Stimulated activated CD4-positive, alpha-beta T cell treated with anti-CD3 and anti-CD28 coated beads, Interleukin-2, amount 100 ng/mL, for 48 hours (primary cell): ENCODE measurements at places on chromosomes 6 and 20.

- DNase-seq = no peak
Observed at GRCh38 chr20:61025536-61025935, 226.5 kb upstream of the CDH4 start.

DNA sequence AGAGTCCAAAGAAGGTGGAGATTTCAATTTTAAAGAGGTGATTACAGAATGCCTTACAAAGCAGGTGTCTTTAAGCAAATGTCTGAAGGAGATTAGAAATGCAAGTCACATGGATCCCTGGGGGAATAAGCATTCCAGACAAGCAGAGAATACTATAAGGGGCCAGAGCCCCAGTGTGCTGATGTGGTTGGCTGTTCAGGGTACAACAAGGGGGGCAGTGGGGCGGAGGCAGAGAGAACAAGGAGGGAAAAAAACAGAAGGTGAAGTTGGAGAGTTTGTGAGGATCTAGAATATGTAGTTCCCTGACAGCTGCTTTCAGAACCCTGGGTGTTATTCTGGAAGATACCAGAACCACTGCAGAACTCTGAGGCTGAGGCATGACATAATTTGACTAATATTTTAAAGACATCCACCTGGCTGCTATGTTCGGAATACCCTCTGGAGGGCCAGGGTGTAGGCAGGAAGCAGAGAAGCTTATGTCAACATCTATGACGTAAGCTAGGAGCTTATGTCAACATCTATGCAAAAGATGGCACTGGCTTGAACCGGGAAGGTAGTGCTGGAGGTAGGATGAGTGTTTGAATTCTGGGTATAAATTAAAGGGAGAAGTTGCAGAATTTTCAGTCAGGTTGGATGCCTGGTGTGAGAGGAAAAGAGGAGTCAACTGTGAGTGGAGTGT is 276.3 kb upstream of the AGPAT4 start:
- DNase-seq = no peak

DNA sequence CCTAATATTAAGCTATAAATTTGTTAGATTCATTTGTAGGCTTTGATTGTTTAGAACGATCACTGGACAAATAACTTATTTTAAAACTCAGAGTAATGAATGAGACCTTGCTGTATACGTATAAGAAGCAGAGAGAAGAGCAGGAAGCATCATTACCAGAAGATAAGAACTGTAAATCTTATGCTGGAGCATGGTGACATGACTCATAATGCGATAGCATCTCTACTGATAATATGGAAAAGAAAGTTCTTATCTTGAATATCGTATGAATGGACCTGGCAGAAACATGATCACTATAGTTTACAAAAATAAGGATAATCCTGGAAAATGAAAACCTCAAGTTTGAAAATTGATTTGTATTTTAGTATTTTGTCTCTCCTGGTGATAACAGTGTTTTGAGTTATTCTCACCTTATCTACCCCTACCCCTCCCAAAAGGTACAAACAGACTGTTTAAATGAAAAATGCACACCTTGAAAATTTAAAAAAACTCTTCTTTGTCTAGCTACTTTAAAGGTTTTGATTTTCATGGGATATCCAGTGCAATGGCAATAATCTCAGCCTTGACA is 2.0 kb upstream of the ZSCAN26 start:
- no peak for DNase-seq

DNA sequence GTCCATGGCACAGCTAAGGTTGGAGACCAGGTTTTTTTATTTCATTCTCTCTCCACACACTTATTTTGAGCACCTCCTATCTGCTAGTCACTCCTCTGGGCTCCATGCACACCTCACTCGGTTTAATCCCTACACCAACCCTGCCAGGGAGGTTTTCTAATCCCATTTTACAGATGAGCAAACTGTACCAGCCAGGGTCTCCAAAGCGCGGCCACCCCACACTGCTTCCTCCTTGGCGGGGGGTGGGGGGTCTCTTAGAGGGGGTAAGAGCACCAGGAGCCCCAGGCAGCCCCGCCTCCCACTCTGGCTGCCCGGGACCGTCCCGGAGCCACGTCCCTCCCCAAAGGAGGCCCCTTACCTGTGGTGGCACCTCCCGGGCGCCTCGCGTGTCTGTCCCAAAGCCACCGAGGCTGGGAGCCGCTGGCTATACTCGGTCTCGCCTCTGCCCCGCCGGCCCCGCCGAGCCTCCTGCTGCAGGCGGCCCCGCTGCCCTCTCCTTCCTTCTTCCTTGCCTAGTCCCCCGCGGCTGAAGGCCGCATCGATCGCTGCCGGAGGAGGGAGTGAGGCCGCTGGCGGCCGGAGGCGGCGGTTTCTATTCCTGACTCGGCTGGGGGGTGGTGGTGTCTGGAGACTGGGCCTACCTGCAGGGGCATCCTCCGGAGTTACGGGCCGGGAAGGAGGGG is at the start of gene KCNS1:
Gene KCNS1 (minus strand): TSS at position 565 of the 683 bp plus-strand sequence. CDS start 1,891 bp downstream, outside the sequence.
- no peak for DNase-seq

- DNase-seq = no peak
Observed at GRCh38 chr6:44332585-44332984, 9.9 kb upstream of the SPATS1 start.

DNA sequence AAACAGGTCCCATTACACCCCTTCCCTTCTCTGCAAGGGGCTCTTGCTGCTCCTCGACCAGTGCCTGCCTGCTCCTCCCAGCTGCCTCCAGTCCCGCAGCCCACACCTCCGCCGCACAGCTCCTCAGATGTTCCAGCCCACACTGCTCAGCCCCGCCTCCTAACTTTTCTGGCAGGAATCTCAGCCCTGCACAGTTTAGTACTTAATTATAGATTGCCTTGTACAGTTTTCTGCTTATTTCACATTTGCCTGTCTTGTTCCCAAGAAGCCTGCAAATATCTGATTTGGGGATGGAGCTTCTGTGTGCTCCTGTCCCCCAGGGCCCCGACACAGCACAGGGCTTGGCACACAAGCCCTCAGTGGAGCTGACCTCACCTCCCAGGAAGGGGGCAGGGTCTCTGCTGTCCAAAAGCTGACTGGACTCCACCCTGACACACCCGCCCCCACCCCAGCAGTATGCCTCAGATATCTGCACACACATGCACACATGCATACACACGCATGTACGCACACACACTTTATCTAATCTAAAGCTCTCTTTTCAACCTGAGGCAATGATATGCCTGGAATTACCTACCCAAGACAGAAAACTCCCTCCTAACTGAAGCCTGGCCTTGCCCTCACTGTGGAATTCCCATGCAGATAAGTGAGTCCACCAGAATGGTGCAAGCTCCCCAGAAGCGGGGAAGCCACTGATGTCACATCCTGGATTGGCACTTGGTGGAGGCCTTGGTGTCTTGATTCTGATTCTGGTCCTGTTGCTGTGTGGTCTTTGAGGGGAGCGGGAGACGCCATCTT is 1.2 kb upstream of the PNPLA1 start:
- no peak for DNase-seq

GRCh38 chr6:134105940-134106339 is 53.5 kb upstream of the SLC2A12 start:
- no peak for DNase-seq

DNA sequence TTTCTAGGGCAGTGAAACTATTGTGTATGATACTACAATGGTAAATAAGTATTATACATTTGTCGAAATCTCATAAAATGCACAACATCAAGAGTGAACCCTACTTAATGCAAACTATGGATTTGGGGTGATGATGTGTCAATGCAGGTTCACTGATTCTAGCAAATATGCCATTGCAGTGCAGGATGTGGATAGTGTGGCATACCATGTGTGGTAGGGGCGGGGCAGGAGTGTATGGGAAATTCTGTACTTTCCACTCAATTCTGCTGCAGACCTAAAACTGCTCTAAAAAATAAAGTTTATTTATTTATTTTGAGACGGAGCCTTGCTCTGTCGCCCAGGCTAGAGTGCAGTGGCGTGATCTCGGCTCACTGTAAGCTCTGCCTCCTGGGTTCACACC is 44.3 kb downstream of the ABHD12 start:
- no peak for DNase-seq

GRCh38 chr20:46558511-46558959 is 8.1 kb upstream of the OCSTAMP start:
- DNase-seq = peak; percentile 47

DNA sequence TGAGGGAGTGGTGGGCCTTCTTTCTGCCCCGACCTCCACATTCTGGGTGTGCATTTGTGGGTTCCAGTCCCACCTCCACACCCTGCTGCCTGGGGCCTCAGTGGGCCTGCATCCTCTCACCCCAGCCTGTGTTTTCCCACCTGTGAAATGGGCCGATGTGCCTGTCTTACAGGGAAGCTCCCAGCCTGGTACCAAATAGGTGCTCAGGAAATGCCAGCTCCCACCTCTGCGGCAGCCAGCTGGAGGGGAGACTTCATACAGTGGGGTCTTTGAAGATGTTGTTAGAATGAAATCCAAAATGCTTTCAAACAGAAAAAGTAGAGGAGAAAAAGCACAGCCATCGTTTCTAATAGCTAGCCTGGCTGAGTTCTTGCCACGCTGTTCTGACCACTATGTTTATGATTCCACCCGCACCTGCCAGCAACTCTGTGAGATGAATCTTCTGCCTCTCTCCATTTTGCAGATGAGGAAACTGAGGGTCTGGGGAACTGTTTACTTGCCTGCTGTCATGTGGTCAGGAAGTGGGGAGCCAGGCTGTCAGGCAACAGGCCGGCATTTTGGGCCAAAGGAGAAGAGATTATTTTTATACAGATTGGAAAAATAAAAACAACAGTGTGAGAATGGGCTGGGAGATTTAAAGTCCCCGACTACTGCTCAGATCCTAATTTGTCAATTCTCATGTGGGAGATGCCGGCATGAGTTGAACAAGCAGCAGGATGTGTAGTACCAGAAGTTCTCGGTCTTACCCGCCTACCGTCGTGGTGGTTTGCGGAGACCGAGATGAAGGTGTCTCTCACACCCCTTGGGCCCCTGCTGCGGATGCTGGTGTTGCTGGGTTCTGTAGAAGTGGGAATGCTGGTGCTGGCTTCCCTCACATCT is 4.6 kb downstream of the TMEM181 start:
- DNase-seq = no peak

GRCh38 chr6:98601716-98602115 is 232.7 kb upstream of the POU3F2 start:
- DNase-seq = no peak

DNA sequence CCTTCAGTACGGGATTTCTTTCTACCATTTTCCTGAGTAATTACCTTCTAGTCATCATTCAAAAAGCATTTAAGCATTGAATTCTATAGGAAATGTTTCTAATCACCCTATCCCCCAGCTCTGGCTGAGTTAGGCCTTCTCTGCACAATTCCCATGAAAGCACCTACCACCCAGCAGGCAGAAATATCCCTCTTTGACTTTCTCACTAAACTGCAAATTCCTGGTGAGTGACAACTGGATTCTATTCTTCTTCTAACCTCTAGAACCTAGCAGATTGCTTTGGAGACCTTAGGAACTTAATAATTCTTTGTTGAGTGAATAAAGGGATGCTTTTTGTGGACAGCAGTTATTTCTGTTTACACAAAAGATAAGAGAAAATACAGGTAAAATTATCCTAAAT is 328.7 kb downstream of the LAMA2 start:
- no peak for DNase-seq

GRCh38 chr6:156683821-156684220 is 93.4 kb upstream of the ARID1B start:
- DNase-seq = no peak

DNA sequence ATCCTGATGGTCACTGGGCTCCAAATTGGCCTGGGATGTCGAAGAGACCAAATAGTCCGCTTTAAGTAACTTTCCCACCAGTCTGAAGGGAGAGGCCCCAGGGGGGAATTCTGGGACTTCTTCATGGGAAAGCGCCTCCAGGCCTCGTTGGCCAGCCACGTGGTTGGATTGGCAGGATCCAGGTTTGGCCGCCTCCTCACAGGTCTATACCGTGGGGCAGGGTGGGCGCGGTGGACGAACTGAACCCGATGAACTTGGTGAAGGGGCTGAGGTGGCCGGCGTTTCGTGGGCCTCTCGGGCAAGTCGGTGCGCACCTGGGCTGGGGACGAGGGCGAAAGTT is 297 bp downstream of the POM121L2 start:
- DNase-seq = no peak

GRCh38 chr20:32447136-32448027 is 89.3 kb downstream of the ASXL1 start:
- no peak for DNase-seq

DNA sequence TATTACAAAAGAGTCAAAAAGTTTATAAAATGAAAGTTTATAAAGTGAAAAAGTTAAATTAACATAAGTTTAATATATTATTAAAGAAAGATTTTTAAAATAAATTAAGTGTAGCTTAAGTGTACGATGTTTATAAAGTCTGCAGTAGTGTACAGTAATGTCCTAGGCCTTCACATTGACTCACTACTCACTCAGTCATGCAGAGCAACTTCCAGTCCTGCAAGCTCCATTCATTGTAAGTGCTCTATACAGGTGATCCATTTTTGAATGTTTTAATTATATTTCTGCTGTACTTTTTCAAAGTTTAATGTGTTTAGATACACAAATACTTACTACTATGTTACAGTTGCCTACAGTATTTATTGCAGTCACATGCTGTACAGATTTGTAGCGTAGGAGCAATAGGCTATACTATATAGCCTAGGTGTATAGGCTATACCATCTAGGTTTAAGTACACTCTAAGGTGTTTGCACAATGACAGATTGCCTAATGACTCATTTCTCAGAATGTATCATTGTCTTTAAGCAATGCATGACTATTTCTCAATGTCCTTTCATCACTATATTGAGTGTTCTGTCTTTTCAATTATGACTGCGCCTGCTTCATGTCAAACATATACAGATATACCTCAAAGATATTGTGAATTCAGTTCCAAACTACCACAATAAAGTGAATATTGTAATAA is 1110.3 kb upstream of the MAP3K7 start:
- DNase-seq = no peak

DNA sequence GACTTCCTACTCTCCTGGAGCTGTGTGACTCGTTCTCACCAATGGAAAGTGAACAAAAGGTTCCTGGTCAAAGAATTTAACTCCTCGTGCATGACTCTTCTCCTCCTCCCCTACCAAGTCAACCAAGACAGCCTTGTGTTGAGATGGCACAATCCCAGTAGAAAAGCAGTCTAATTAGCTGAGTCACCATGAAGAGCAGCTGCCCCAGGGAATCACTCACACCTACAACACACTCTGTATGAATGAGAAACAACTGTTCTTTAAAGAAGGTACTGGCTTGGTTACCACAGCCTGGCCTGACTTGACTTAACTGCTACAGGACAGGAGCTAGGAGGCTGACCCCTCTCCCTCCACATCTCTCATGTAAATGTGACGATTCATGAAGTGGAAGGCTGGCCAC is 2.9 kb upstream of the HLA-DOB start:
- DNase-seq = no peak

DNA sequence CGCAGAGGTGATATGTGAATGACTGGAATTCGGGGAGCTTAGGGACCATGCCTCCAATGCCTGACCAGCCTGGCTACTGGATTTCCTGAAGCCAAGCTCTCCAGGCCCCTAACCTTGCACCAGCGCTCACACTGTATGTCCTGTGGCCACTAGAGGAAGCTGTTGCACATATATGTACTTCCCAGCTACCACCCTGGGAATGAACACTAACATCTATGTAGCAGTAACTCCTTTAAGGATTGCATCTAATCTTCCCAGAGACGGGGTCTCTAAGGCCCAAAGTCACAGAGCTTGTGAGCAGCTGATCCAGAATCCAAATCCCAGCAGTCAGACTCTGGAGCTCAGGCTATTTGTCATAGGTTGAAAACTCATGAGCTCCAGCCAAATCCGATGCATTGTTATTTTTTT is 20.4 kb upstream of the BPIFB1 start:
- DNase-seq = no peak

- DNase-seq = no peak
Observed at GRCh38 chr20:60579941-60580515, 621.8 kb downstream of the CDH26 start.
